GF-D8 (cell line): ENCODE measurements at places on chromosomes 7 and 10.

DNA sequence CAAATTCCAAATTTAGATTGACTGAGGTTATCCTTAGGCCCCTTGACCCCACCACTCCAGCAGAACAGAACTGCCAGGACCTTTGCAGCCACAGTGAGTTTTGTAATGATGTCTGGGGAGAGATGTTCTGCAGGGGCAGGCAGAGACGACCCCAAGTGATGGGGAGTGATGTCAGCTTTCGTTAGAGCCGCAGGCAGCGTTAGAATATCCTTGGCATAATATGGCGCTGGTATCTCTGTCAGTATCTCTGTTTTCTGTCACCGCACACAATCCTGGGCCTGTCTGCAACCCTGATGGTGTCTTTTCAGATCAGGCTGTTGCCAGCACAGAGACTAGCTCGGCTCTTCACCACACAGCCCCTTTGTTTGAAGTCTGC lies 1083.6 kb downstream of the KCNMA1 start:
- DNase-seq: no peak

DNA sequence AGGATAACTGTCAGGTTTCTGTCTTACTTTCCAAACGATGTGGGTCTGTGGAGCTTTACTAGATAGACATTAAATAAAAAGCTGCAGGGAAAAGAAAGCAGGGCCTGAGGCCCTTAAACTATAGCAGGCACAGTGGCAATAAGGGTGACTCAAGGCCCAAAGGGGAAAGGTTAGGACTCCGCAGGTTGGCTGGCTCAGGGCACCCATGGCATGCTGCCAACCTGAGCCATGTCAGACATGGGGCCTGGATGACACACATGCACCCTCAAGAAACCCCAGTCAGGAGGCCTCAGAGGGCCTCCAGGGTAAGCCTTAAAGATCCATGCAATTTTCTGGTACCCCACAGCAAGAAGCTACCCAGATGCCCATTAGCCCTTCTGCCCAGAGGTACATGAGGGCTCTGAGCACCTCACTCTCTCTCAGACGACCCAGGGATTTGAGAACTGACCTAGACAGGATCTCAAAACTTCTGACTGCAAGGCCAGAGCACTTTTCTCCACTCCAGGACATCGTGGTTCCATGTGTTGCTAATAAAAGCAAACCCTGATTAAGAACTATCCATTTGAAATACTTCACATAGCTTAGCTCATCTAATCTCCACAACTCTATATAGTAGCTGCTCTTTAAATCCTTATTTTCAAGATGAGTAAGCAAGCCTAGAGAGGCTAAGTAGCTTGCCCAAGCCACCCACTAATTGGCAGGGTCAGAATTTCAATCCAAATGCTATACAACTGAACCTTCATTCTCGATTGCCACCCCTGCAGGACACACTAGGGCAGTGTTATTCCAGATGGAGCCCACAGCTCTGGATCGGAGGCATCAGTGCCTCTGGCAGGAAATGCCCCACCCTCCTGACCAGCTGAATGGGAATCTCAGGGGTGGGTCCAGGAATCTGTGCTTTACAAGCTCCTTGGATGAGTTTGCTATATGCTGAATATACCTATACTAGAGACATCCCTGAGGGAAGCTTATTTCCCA lies 132.5 kb upstream of the EFCAB10 start:
- DNase-seq: no peak

GRCh38 chr10:30963992-30964930 lies 67.4 kb downstream of the ZNF438 start:
- peak; percentile 59 for DNase-seq

DNA sequence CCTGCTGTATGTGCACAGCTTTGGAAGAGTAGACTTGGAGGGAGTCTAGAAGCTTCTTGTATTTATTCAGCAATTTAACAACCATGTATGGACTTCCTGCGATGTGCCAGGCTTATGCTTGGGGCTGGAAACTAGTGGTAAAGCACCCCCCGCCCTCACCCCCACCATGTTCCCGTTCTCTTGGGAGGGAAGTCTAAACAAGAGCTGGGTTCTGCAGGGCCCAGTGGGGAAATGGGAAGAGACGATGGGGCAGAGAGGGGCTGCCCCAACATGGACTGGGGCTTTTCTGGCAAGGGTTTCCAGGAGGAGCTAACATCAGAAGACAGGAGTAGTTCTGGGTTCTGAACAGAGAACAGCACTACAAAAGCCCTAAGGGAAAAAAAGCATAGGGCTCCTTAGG lies 8.0 kb downstream of the RASSF4 start:
- peak; percentile 51 for DNase-seq

- DNase-seq: no peak
These were observed 177.0 kb downstream of the REEP3 start for GRCh38 chr10:63697956-63698786.

- no peak for DNase-seq
These were observed 358.6 kb downstream of the PTPRN2 start for GRCh38 chr7:158228986-158229385.

DNA sequence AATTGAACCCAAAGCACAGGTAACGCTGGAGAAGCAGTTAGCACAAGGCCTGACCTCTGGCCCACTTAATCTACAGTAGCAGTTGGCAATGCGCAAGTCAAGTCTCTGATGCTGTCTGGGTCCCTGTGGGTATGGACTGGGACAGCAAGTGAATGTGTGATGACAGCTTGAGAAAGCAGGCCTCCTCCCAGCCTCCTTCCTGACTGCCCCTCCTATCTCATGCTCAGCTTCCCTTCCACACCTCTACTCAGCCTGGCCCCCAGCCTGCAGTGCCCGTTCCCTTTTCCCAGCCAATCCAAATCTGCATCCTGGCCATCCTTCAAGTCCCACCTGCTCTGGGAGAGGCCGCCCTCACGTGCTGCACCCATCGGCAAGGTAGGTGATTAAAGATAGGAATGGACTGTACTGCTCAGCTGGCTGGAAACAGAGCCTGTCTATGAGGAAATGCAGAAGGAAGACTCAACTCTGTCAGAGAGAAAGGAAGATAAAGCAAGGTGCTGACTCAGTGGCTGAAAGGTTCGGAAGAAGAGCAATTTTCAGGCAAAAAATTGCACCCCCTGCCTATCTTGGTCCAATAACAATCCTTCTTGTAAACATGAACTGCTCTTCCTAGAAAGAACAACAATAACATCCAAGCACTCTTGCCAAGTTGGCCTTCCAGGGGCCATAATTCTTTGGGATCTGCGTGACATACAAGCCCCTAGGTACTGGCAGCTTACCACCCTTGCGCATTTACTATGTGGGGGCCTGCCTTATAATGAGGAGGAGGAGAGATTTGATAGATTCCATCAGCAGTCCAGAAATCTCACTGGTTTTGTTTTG lies 16.6 kb upstream of the FGFR2 start:
- DNase-seq: no peak

DNA sequence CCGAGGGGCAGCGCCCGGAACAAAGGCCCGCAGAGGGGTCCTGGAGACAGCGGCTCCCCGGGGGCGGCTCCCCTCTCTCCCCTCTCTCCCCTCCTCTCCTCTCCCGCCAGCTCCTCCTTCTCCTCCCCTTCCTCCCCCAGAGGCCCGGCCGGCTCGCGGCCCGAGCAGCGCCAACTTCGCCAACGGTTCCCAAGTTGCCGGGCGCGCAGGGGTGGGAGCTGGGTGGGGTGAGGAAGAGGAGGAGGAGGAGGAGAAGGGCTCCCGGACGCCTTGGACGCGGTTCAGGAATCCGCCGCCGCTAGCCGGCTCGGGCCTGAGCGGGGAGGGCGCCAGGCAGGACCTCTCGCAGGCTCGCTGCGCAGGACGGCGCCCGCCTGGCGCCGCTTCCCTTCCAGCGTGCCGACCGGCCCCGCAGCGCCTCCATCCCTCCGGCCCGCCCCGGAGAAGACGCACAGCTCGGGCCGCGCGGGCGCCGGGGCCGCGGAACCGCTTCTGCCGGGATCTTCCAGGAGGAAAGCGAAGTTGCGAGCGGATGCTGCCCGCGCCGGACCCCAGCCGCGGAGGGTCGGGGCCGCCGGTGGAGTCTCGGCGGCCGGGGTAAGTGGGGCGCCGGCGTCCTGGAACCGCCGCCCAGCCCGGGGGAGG lies at the start of gene CHST3:
TSS of gene CHST3 (plus strand) at position 298 of the 645 bp plus-strand sequence. CDS start 41,448 bp downstream, outside the sequence.
- no peak for DNase-seq

- DNase-seq: no peak
These were observed 20.4 kb downstream of the PTPRN2 start for GRCh38 chr7:158567153-158567603.

GRCh38 chr10:36492590-36493515 lies 632.5 kb upstream of the ANKRD30A start:
- no peak for DNase-seq

DNA sequence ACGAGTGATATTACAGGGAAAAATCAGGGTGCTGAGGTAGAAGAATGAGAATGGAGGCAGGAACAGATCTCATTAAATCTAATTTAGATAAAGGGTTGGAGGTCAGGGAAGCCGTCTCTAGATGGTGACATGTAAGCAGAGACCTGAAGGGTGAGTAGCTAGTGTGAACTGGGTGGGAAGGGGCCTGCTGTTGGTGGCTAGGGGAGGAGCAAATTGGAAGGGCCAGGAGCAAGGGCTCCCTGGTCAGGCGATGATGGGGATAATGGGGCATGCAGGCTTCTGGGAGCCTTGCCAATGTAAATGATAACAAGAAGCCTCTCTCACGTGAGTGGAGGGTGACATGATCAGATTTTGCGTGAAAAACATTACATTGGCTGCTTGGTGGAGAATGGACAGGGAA lies 76.3 kb downstream of the WDFY4 start:
- DNase-seq: no peak

- DNase-seq: no peak
These were observed 40.1 kb upstream of the EEPD1 start for GRCh38 chr7:36112969-36113368.

GRCh38 chr10:15045380-15045779 lies 1.6 kb downstream of the OLAH start:
- DNase-seq: no peak

GRCh38 chr10:74859546-74859945 lies 33.1 kb downstream of the KAT6B start:
- DNase-seq: peak; percentile 40

DNA sequence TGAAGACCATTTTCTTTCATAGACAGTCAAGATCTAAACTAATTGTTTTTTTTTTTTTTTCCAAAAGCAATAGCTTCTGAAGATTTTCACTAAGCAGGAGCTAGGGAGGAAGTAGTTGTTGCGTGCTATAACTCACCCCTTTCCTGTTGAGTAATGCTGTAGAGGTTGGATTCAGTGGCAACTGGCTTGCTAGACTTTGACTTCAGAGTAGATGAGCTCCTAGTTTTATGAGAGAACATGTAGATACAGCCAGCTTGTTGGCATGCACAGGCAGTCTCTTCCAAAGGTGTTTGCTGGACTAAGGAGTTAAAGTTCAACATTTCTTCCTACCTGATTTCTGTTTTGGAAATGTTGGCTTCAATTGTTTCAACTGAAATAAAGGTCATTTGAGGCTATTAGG lies 66.2 kb upstream of the MXI1 start:
- DNase-seq: peak; percentile 96

- DNase-seq: no peak
These were observed 57.4 kb upstream of the INHBA start for GRCh38 chr7:41760293-41760692.

GRCh38 chr10:107687701-107688100 lies 523.2 kb upstream of the SORCS1 start:
- DNase-seq: no peak

- no peak for DNase-seq
These were observed 31.6 kb downstream of the RHEB start for GRCh38 chr7:151488096-151488495.
